Right lung (tissue), 10 donors: ENCODE measurements at places on chromosomes 2 and 18.

GRCh38 chr2:75565472-75566462, 5.0 kb upstream of the EVA1A start:
- DNase-seq: no peak

DNA sequence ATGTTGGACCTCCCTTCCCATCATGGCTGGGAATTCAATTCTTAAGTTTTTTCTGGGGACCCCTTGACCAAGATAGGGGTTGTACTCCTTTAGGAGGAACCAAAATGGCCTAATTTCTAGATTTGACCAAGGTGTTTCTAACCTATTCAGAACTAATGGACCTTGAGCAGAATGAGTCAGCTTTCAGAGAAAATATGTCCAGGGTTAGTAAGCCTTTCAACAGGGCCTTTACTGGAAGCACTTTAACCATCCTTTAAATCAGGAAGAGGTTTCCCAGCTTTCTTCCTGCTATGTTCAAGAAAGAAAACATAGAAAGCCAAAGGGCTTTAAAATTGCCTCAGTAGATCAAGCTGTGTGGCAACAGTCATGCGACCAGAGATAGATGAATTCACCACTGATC, 1184.9 kb upstream of the ACVR2A start:
- no peak for DNase-seq

DNA sequence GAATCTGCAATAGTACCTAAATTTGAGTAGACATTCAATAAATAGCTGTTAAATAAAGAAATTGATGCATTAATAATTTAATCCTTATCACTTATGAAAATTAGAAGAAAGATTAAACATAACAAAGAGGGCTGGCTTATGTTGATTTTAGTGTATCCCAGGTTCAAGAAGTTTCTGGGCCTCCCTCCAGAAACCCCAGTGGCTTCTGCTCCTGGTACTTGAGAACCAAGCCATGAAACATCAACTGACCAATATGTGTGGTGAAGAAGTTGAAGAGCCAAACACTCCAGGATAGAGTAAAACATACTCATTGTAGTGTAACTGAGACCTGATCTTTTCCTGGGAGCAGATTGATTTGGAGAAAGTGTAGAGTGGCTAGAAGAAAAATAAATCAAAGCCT, 1465.7 kb upstream of the PIK3C3 start:
- DNase-seq: no peak

GRCh38 chr2:18708203-18708715, 118.9 kb upstream of the NT5C1B start:
- DNase-seq: no peak

DNA sequence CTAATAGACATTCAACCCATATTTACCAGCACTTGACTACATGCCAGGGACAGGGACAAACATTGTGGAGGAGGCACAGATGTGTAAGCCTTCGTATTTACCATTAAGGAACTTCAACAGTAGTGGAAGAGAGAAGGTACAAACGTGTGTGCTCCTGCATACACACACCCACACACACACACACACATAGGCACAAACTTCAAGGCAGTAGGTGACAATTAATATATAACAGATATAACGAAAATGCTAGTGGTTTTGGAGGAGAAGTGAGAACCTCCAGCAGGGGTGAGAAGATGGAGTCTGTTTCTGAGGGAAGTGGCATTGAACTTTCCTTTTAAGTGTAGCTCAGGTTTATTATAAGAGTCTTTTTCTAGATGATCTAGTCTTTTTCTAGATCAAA, 231.1 kb downstream of the SETBP1 start:
- DNase-seq: no peak
